Lower leg skin (tissue), 4 donors: ENCODE measurements at places on chromosomes 4 and X.

GRCh38 chr4:27098034-27098433 is 237.4 kb downstream of the STIM2 start:
- no peak for DNase-seq

DNA sequence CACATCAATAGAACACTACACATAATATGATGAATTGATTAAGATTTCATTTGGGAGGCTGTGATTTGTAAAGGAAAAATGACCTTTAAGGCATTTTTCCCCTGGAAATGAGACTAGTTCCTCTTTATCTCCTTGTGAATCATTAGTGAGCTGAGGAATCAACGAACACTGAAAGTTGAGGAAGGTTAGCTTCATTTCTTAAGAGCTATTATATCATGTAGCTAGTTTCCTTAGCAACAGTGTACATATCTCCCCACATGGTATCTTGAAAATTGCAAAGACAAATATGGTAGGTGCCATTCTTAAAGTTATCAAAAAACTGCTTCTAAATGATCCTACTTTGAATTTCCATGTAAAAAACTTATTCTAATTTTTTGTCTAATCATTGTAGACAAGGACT is 127.5 kb upstream of the NRK start:
- DNase-seq = no peak

DNA sequence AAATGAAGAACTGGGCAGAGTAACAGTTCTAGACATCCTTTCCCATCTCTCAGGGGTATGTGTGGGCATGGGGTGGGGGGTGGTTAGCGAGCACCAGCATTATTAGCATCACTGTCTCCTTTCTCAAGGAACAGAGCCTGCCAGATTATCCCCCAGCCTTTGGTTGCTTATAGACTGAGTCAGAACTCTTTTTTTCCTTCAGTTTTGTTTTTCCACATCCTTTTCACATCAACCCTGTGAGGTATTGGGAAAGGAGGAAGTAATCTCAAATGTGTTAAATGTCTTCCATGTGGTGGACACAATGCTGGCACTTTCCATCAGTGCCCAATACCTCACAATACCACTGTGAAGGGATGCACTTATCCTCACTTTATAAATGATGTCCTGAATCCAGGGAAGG is 3.1 kb upstream of the FGF16 start:
- no peak for DNase-seq

- DNase-seq = no peak
Observed at GRCh38 chr4:26891054-26891453, 30.4 kb downstream of the STIM2 start.

DNA sequence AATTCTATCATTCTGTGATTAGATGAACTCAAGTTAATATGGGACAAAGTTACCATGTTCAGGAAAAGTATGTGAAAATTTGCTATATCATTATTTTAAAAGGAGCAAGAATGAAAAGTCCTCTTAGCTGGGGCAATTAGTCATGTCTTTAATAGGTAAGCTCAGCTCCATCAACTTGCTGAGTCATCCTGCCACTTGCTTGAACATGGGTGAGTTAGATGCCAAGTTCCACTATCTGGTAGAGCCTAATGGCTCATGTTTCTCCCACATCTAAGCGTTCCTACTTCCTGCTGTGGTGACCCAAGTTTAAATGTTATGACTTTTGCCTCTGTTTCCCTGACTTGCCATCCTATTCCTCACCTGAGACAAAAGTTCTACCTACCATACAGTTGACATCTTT is 276.8 kb downstream of the ZNF674 start:
- DNase-seq = no peak
